ENCODE measurements at places on chromosomes 3 and 15. TPM values are rescaled to one million over a fixed set of nuclear protein-coding genes. Genes with fewer than 3 reads are reported as not detected.

Gene ARL6IP5
- total RNA-seq = 160 TPM

Gene GRIP2
- total RNA-seq = not detected

Gene IQCF5
- total RNA-seq = not detected

Gene SLC24A5
- total RNA-seq = not detected

Gene ZKSCAN7
- total RNA-seq = 0.61 TPM

Gene AHSG
- not detected for total RNA-seq

Gene GOLGA8M
- total RNA-seq = 4.4 TPM

Gene PYGO1
- total RNA-seq = not detected

Gene GABRR3
- total RNA-seq = 0.05 TPM

Gene RPUSD2
- total RNA-seq = 14.2 TPM

Gene CDHR4
- not detected for total RNA-seq
